ENCODE measurements at places on chromosomes 5 and 9.

DNA sequence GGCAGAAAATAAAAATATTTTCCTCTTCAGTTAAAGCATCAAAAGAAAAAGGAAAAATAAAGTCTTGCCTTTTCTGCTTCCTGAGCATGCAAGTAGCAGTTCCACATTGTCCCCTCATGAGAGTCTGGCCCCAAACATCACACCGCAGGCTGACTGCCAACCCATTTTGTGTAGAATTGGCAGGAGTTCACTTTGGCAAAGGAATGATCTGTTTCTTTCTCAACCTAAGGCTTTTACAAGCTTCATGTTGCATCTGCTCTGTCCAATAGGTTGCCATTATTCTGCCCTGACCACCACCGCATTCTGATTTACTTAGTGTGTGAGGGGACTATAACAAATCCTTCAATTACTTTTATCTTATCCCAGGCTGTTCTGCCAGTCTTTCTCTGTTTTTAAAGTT, 249.5 kb downstream of the ISL1 start:
- no peak for DNase-seq

GRCh38 chr5:144151026-144151425, 19.4 kb downstream of the YIPF5 start:
- DNase-seq = no peak

- DNase-seq = no peak
Measured at GRCh38 chr9:107648153-107648715, 158.7 kb upstream of the KLF4 start.

- no peak for DNase-seq
Measured at GRCh38 chr5:145588113-145588512, 247.0 kb downstream of the PRELID2 start.

GRCh38 chr9:92652461-92652860, 17.5 kb downstream of the IPPK start:
- no peak for DNase-seq

DNA sequence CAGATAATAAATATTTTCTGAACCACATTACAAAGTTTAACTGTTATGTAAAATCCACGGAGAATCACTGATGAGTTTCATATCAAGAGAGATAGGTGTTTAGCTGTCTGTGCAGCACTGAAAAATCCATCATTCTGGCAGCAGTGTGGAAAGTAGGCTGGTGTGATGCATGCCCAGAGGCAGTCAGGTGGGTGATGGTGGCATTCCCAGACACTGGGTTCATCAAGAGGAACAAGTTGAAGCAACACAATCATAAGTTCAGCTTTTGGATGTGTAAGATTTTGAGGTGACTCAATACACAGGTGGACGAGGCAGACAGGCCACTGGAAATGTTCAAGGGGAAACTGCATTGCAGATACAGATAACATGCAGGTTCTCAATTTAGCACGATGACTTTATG, 11.9 kb downstream of the DNAH5 start:
- no peak for DNase-seq

DNA sequence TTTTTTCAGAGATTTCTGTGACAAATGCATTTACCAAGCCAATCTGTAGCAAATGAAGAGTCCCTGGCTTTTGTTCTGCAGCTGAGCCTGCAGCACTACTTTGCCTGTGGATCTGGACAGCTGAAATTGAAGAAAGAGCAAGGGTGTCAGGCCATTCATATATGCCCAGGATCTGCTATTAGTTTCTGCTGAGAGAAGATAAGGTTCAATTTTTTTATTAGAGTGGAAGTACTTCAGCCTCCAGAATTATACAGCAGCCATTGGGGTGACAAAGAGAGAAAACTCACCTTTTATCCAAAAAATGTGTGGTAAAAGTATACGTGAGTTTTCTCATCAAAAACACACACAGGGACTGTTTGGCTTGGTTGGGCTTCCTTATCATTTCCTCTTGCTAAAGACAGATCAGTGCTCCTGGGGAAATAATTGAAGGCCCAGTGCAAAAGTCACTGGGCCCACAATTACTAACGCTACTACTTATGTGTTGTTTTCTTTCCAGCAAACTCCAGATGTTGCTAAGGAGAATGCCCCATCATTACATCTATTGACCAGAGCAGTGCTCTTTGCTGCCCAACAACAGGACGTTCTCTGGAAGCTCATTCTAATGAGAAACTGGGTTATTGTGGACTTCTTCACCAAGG, 138.6 kb downstream of the CEMIP2 start:
- no peak for DNase-seq

DNA sequence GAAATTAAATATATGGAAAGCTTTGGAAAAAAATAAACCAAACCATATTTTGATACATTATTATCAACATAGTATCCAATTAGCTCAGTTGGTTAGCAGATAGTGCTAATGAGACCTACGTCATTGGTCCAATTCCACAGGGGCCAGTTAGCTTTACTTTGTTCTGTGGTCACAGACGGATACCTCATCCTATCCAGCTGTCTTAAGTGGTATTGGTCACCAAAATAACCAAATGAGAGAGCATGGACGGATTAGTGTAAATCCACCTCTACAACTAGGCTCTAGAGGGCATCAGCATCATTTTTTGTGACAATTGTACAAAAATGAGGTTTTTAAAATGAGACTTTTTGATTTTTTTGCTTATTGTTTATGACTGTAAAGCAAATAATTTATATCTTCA, 364.2 kb downstream of the KIAA0825 start:
- no peak for DNase-seq

DNA sequence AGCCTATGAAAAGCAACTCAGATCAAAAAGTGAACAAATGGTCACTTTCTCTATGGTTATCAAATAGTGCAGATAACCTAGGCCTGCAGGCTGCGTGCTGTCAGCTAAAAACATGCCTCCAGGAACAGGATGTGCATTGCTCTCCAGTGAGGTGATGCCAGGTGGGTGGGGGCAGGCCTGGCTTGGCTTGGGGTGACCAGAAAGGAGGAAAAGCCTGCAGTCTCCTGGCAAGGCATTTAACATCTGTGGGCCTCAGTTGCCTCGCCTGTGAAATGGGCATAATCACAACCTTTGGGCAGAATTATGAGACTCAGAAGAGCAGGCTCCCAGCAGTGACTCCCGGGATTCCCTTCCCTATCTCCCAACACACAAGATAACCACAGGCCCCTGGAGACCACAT, 135.9 kb downstream of the COL23A1 start:
- no peak for DNase-seq

DNA sequence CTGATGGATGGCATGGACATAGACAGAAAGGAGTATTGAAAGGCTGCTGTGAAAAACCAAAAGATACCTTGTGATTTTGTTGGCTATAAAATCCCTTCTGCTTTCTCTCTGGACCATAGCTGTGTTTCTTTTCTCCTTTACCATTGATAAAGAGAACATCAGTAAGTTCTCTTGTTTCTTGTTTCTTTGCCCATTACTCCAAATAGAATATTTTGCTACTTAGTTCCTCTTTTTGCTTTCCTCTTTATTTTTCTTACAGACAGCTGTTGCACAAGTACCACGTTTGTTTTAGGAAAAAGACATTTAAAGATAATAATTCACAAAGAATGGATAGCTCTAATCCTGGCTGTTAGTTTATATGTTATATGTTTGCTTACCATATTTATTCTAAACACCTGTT, 1129.2 kb downstream of the DTWD2 start:
- peak; percentile 15 for DNase-seq

DNA sequence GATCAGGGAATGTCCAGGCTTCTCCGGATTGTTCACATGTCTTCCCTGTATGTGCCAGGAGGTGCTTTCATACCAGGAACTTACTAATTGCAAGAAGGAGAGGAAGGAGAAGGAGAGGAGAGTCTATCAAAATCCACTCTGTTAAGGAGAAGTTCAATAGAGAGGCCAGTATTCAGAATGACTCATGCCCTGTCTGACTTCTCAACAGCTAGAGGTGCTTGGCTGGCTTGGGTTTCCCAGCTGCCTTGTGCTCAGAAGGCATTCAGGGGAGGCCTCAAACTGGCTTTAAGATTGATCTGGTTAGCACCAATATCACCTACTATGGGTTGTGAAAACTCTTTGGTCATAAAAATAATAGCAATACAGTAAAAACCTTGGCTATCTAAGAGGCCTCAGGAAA, 167.9 kb upstream of the GLRA1 start:
- no peak for DNase-seq

GRCh38 chr9:124037790-124038189, 26.2 kb downstream of the LHX2 start:
- no peak for DNase-seq

- DNase-seq = no peak
Measured at GRCh38 chr5:117690612-117691011, 1116.0 kb upstream of the SEMA6A start.

GRCh38 chr9:105296877-105297287, 52.4 kb downstream of the SLC44A1 start:
- no peak for DNase-seq

DNA sequence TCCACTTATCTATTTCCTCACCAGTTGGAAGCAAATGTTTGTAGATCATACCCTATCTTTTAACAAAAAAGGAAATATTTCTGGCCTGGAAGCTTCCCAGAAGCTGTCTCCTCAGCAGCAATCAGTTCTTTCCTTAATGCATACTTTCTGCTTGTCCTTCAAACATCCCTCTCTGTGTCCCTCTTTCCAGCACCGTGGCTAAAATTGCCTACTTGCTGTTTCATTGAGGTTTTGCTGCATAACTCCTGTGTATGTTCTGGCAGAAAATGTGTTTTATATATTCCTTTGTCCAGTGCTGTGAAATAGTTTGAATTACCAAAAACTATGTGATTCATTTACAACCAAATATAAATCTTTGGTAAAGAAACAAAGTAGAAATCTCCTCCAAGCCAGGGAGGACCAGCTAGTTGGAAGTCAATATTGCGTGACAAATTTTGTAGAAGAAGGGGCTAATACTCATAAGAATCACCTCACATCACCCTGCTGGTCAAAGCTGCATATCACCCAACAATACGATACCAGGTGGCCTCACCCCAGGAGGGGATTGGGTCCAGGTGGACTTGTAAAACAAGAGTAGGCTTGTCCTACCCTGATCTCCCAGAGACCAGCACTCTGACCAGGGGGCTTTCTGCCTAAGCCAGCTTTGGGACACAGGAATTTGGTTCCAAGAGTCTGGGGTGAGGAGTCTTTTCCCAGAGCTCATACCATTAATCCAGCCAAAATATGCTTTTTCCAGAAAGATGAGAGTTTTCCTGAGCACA, 198.4 kb upstream of the SNX2 start:
- DNase-seq = no peak

DNA sequence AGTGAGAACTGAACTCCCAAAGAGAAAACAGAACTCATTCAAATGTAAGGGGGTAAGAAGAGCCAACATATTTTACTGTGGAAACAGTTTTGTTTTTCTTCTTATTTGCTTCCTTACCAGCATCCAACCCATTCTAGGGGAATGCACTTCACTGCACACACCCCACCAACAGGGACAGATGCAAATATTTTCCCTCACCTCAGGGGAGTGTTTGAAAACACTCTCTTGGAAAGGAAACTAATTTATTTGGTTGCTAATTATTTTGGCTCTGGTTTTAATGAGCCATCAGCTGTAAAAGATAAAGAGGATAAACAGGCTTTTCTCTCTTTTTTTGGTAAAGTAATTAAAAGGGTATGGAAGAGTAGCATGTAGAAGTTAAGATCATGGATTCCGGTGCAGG, 413.4 kb downstream of the MAN2A1 start:
- no peak for DNase-seq

- no peak for DNase-seq
Measured at GRCh38 chr9:130266236-130267098, 907 bp downstream of the HMCN2 start.

- peak; percentile 23 for DNase-seq
Measured at GRCh38 chr5:80070338-80071056, 35.3 kb downstream of the THBS4 start.

DNA sequence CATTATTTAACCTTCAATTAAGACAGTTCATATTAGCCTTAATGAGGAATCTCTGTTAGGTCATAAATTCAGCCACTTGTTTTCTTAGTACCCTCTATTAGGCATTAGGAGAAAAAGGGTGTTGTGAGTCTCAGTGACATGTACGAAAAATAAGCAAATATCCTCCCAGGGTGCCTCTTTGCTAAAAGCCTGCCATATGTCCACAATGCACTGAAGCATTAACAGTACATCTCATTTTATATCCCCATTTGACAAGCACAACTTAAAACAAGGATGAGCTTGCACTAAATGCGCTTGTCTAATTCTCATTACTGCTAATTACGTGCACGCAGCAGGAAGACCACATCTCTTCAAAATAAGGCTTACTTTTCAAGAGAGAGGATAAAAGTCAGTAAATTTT, 48.4 kb upstream of the SRFBP1 start:
- DNase-seq = no peak

GRCh38 chr9:104970271-104970987, 42.5 kb upstream of the ABCA1 start:
- DNase-seq = no peak

- no peak for DNase-seq
Measured at GRCh38 chr9:117656002-117656401, 48.2 kb upstream of the TLR4 start.

- DNase-seq = peak; percentile 92
Measured at GRCh38 chr5:147805030-147805454, 22.5 kb upstream of the JAKMIP2 start.

DNA sequence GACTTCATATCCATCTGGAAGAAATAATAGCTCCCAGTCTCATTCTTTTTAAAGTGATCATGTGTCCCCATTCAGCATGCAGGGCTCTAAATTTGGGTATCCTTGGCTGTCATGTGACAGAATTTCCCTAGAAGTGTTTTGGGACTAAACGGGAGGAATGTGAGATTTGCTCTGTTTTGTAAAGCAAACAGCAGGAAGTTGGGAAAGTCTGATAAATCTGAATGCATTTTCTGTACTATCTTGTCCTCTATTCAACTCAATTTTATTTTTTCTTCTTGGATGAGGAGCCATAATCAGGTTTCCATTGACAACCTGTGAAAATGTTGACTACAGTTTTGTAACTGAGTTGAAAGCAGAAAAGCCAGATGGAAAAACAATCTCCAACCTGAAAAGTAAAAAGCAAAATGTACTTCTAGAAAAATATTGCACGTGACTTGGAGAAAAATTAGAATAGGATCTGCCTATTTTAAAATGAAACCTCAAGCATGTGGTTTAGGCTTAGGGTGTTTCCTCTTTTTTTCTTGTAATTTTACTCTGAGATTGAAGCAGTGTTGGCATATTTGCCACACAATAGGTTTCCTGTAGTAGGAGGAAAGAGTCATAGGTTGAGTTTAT, 76.2 kb upstream of the IL6ST start:
- peak; percentile 76 for DNase-seq

DNA sequence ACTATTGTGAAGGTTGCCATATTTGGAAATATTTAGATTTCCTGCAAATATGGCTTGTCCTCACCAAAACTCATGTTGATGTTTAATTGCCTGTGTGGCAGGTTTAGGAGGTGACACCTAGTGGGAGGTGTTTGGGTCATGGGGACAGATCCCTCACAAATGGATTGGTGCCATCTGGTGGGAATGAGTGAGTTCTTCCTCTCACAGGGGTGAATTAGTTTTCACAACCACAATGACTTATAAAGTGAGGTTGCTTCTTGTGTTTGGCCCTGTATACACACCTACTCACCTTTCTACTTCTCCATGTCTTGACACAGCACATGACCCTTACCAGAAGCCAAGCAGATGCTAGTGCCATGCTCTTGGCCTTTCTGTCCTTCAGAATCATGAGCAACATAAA, 41.1 kb downstream of the ISOC1 start:
- peak; percentile 9 for DNase-seq

Data from MM.1S (cell line).